ENCODE measurements at places on chromosomes 5 and 9. TPM values are rescaled to one million over a fixed set of nuclear protein-coding genes. Genes with fewer than 3 reads are reported as not detected.

GRCh38 chr5:88283690-88284089, 15.0 kb upstream of the TMEM161B start:
- H3K4me3 ChIP-seq = no peak overlapping the region
- no peaks in the 10 kb centered on the region for H3K27me3 ChIP-seq
- H3K36me3 ChIP-seq = no peaks in the 10 kb centered on the region
- no peak overlapping the region for H3K27ac ChIP-seq
- no peak for DNase-seq

- peak overlapping the region; percentile 54 for H3K4me3 ChIP-seq
- no peaks in the 10 kb centered on the region for H3K27me3 ChIP-seq
- no peaks in the 10 kb centered on the region for H3K36me3 ChIP-seq
- H3K27ac ChIP-seq = peak overlapping the region; percentile 96
Observed at GRCh38 chr5:132961887-132962286, 1.5 kb downstream of the AFF4 start.

DNA sequence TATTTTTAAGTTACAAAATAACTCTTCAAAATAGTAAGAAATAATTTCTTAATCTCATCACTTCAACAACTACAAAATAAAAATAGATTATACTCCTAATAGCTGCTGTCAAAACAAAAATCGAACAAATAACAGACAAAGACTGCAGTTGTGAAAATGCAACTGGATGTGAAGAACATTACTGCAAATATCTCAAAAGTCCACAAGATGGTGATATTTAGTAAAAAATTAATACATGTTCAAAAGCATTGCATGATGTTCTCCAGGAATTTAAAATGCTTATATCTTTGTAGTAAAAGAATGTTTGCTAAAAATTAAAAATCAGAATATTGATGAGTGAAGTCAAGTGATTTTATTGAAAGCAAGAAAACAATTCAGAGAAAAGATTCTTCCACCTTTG, 66.2 kb downstream of the MPDZ start:
- no peaks in the 10 kb centered on the region for H3K4me1 ChIP-seq
- H3K27ac ChIP-seq = no peak overlapping the region
- no peak overlapping the region for H3K4me3 ChIP-seq
- H3K27me3 ChIP-seq = no peaks in the 10 kb centered on the region
- H3K36me3 ChIP-seq = no peaks in the 10 kb centered on the region

GRCh38 chr5:181056431-181056830, 16.4 kb downstream of the BTNL9 start:
- no peak overlapping the region for H3K4me3 ChIP-seq
- no peaks in the 10 kb centered on the region for H3K27me3 ChIP-seq
- peaks cover 14% of the 10 kb centered on the region for H3K4me1 ChIP-seq
- H3K27ac ChIP-seq = no peak overlapping the region
- H3K36me3 ChIP-seq = no peaks in the 10 kb centered on the region
- no peak for DNase-seq

DNA sequence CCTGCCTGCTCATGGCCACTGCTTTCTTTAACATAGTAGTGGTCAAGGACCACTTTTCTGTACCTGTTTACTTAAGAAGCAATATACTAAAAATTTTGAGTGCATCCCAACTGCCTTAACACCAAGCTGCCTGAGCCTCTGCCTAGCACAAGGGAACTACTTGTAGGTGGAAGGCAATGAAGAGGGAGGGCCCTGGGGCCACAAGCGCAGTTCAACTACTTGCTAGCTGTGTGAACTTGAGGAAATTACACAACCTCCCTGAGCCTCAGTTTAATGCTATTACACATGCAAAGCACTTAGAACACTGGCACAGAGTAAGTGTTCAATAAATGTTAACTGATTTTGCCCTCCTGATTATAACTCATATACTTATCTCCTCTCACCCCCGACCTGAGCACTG, 6.3 kb downstream of the ARL15 start:
- DNase-seq = no peak
- no peaks in the 10 kb centered on the region for H3K27me3 ChIP-seq
- H3K4me1 ChIP-seq = peaks cover 2% of the 10 kb centered on the region
- no peaks in the 10 kb centered on the region for H3K36me3 ChIP-seq

GRCh38 chr9:84937180-84937579, 267.7 kb downstream of the NTRK2 start:
- H3K27me3 ChIP-seq = no peaks in the 10 kb centered on the region
- no peak for DNase-seq
- H3K4me1 ChIP-seq = no peaks in the 10 kb centered on the region
- H3K27ac ChIP-seq = no peak overlapping the region

DNA sequence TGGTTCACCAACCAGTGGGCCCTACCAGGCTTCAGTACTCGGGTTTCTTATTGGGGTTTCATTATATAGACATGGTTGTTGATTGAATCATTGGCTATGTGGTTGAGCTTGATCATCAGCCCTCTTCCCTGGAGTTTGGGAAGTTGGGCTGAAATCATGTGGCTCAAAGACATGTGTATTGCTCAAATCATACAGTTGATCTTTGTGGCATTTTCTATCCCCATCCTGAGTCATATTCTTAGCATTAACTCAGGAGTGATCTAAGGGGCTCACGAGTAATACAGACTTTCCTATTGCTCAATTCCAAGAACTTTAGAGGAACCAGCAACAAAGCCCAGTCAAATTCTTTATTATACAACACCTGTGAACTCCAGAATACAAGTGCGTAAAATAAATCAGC, 66.2 kb downstream of the SMC5 start:
- H3K27me3 ChIP-seq = no peaks in the 10 kb centered on the region
- no peak overlapping the region for H3K27ac ChIP-seq
- H3K4me1 ChIP-seq = no peaks in the 10 kb centered on the region
- no peak for DNase-seq

DNA sequence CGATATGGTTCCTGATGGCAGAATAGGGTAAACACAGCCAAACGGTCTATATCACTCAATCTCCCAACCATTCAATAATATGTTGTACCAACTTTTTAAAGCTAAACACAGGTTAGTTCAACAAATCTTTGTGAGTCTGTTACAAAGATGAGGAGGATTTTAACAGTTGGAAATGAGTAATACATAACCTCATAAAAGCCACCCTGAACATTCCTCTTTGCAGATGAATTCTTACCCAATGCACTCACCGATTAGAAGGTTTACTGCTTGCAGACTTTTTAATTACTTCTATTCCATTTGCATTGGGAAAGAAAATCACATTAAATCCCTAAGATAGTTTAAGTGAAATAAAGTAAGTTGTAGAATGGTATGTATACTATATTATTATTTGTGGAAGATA, 23.3 kb upstream of the TRMT10B start:
- H3K27me3 ChIP-seq = no peaks in the 10 kb centered on the region
- no peaks in the 10 kb centered on the region for H3K36me3 ChIP-seq
- no peak overlapping the region for H3K27ac ChIP-seq
- no peaks in the 10 kb centered on the region for H3K4me1 ChIP-seq

DNA sequence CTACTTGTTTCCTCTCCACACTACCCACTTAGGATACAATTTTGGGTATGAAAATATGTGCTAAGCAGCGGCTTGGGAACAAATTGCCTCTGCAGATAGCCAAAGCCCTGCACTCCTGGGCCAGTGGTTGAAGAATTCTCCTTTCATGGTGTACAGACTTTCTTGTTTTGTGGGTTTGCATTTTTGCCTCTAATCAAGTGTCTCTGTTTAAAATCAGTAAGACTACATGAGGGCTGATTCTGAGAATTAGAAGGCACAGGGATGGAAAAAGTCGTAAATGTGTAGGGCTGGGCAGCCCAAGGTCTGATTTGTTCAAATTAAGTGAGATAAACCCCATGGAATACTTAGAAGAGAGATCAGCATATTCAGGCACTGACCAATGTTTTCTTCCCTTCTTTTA, 103.7 kb upstream of the CD180 start:
- no peak for DNase-seq
- H3K27ac ChIP-seq = no peak overlapping the region
- H3K4me3 ChIP-seq = no peak overlapping the region
- H3K4me1 ChIP-seq = no peaks in the 10 kb centered on the region

- no peak overlapping the region for H3K4me3 ChIP-seq
- no peaks in the 10 kb centered on the region for H3K27me3 ChIP-seq
- H3K27ac ChIP-seq = peak overlapping the region; percentile 83
- DNase-seq = peak; percentile 76
Observed at GRCh38 chr5:172713113-172713808, 57.7 kb downstream of the DUSP1 start.

GRCh38 chr5:38607396-38607795, 51.0 kb upstream of the LIFR start:
- no peaks in the 10 kb centered on the region for H3K27me3 ChIP-seq
- no peak overlapping the region for H3K4me3 ChIP-seq
- DNase-seq = no peak
- H3K27ac ChIP-seq = no peak overlapping the region
- H3K36me3 ChIP-seq = no peaks in the 10 kb centered on the region
- no peaks in the 10 kb centered on the region for H3K4me1 ChIP-seq

- H3K36me3 ChIP-seq = no peaks in the 10 kb centered on the region
Observed at GRCh38 chr9:124699575-124699974, 71.5 kb downstream of the NR6A1 start.

GRCh38 chr5:40376566-40376965, 303.1 kb upstream of the PTGER4 start:
- H3K4me3 ChIP-seq = no peak overlapping the region
- H3K27me3 ChIP-seq = no peaks in the 10 kb centered on the region
- H3K27ac ChIP-seq = no peak overlapping the region
- no peaks in the 10 kb centered on the region for H3K4me1 ChIP-seq
- DNase-seq = no peak

- H3K27me3 ChIP-seq = no peaks in the 10 kb centered on the region
- DNase-seq = no peak
- no peak overlapping the region for H3K4me3 ChIP-seq
- no peak overlapping the region for H3K27ac ChIP-seq
- no peaks in the 10 kb centered on the region for H3K4me1 ChIP-seq
Observed at GRCh38 chr5:59103303-59103702, 520.4 kb downstream of the RAB3C start.

- H3K36me3 ChIP-seq = no peaks in the 10 kb centered on the region
- DNase-seq = no peak
- peak overlapping the region; percentile 22 for H3K4me3 ChIP-seq
- no peaks in the 10 kb centered on the region for H3K27me3 ChIP-seq
Observed at GRCh38 chr9:81729135-81729534, 39.8 kb upstream of the TLE1 start.

Gene CCL28
- 1.4 TPM for total RNA-seq

Gene PCDHB12
- total RNA-seq = 1.1 TPM
